ENCODE measurements at places on chromosomes 5 and 9. TPM values are rescaled to one million over a fixed set of nuclear protein-coding genes. Genes with fewer than 3 reads are reported as not detected.

The PCDHB5 gene
- 1.2 TPM for total RNA-seq

The RMND5B gene
- total RNA-seq, result 24.7 TPM

The MYOT gene
- not detected for total RNA-seq

The CCDC192 gene
- total RNA-seq, result not detected

The CRHBP gene
- total RNA-seq, result 1.7 TPM

The LURAP1L gene
- 8.0 TPM for total RNA-seq

The COL27A1 gene
- total RNA-seq, result 62.6 TPM

The CD180 gene
- not detected for total RNA-seq

The PTGS1 gene
- total RNA-seq, result 14.2 TPM

The FBP2 gene
- not detected for total RNA-seq

The FBLL1 gene
- 0.65 TPM for total RNA-seq

The CER1 gene
- total RNA-seq, result not detected

The SLC27A4 gene
- 23.5 TPM for total RNA-seq

The REEP2 gene
- total RNA-seq, result 16.1 TPM

The PCDHGB2 gene
- 4.1 TPM for total RNA-seq

The OR1J2 gene
- total RNA-seq, result 0.24 TPM

Data from hair follicle dermal papilla cell (primary cell).